Progenitor cell of endocrine pancreas (in vitro differentiated cells): ENCODE measurements at places on chromosomes 4 and X.

GRCh38 chrX:137574784-137575293 is 8.9 kb downstream of the ZIC3 start:
- H3K36me3 ChIP-seq = no peaks in the 10 kb centered on the region
- no peaks in the 10 kb centered on the region for H3K4me1 ChIP-seq
- no peak overlapping the region for H3K27ac ChIP-seq

- peaks cover 4% of the 10 kb centered on the region for H3K4me1 ChIP-seq
- no peaks in the 10 kb centered on the region for H3K36me3 ChIP-seq
- no peak for DNase-seq
- no peak overlapping the region for H3K27ac ChIP-seq
Measured at GRCh38 chrX:124211312-124211942, 121.0 kb upstream of the TEX13D start.

GRCh38 chrX:124098089-124098488 is 136.6 kb downstream of the STAG2 start:
- H3K4me3 ChIP-seq = no peak overlapping the region
- H3K36me3 ChIP-seq = peaks cover 13% of the 10 kb centered on the region
- DNase-seq = no peak
- H3K4me1 ChIP-seq = peaks cover 2% of the 10 kb centered on the region
- H3K27me3 ChIP-seq = no peaks in the 10 kb centered on the region
- no peak overlapping the region for H3K27ac ChIP-seq

- H3K36me3 ChIP-seq = no peaks in the 10 kb centered on the region
- H3K27me3 ChIP-seq = peaks cover 39% of the 10 kb centered on the region
- H3K27ac ChIP-seq = no peak overlapping the region
- no peak overlapping the region for H3K4me3 ChIP-seq
- H3K4me1 ChIP-seq = no peaks in the 10 kb centered on the region
- DNase-seq = no peak
Measured at GRCh38 chr4:5982156-5982973, 35.9 kb downstream of the C4orf50 start.

- peak overlapping the region; percentile 41 for H3K27ac ChIP-seq
- H3K36me3 ChIP-seq = peaks cover 4% of the 10 kb centered on the region
- no peak overlapping the region for H3K4me3 ChIP-seq
Measured at GRCh38 chr4:172892300-172892699, 276.3 kb upstream of the GALNT7 start.

DNA sequence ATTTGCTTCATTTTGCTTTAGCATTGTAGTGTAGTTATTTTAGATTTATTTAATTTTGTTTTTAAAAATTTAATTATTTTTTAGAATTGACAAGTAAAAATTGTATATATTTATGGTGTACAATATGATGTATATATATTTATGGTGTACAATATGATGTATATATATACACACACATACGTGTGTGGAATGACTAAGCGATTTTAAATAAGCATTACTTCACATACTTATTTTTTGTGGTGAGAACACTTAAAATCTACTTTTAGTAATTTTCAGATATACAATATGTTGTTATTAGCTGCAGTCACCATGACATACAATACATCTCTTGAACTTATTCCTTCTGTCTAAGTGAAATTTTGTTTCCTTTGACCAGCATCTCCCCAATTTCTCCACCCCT is 172.9 kb downstream of the SPRY1 start:
- DNase-seq = no peak
- H3K36me3 ChIP-seq = peaks cover 2% of the 10 kb centered on the region
- peaks cover 4% of the 10 kb centered on the region for H3K4me1 ChIP-seq
- H3K4me3 ChIP-seq = no peak overlapping the region

GRCh38 chr4:6877067-6877466 is 32.6 kb upstream of the TBC1D14 start:
- H3K27me3 ChIP-seq = no peaks in the 10 kb centered on the region
- no peak overlapping the region for H3K4me3 ChIP-seq
- no peak for DNase-seq
- H3K4me1 ChIP-seq = no peaks in the 10 kb centered on the region

DNA sequence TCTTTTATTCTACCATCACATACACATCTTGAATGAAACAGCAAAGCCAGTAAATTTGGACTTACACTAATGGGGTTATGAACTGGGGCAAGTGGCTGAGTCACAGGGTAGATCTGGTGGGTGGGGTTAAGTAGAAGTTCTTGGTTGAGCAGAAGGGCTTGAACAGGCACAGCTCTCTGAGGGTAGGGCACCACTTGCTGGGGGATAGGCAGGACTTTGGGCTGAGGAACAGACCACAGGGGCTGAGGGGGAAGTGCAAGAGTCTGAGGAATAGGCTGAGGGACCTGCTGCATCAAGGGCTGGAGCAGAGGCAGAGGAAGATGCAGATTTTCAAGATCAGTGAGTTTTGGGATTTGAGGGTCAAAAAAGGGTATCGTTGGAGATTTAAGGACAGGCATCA is 8.3 kb downstream of the CSN2 start:
- H3K4me1 ChIP-seq = no peaks in the 10 kb centered on the region
- no peaks in the 10 kb centered on the region for H3K36me3 ChIP-seq
- H3K4me3 ChIP-seq = no peak overlapping the region
- H3K27me3 ChIP-seq = no peaks in the 10 kb centered on the region

GRCh38 chr4:7467471-7467870 is 32.7 kb upstream of the PSAPL1 start:
- H3K4me3 ChIP-seq = no peak overlapping the region
- peaks cover 22% of the 10 kb centered on the region for H3K27me3 ChIP-seq
- no peaks in the 10 kb centered on the region for H3K36me3 ChIP-seq
- no peak overlapping the region for H3K27ac ChIP-seq

- no peaks in the 10 kb centered on the region for H3K36me3 ChIP-seq
- no peak overlapping the region for H3K4me3 ChIP-seq
- peaks cover 8% of the 10 kb centered on the region for H3K4me1 ChIP-seq
- DNase-seq = no peak
- H3K27me3 ChIP-seq = peaks cover 3% of the 10 kb centered on the region
- no peak overlapping the region for H3K27ac ChIP-seq
Measured at GRCh38 chr4:111018216-111018615, 395.3 kb upstream of the PITX2 start.

GRCh38 chrX:10564484-10564883 is 55.9 kb downstream of the MID1 start:
- no peak for DNase-seq
- no peak overlapping the region for H3K27ac ChIP-seq
- peaks cover 15% of the 10 kb centered on the region for H3K36me3 ChIP-seq
- no peaks in the 10 kb centered on the region for H3K27me3 ChIP-seq
- H3K4me3 ChIP-seq = no peak overlapping the region

- no peak overlapping the region for H3K4me3 ChIP-seq
- no peak for DNase-seq
- no peak overlapping the region for H3K27ac ChIP-seq
- no peaks in the 10 kb centered on the region for H3K36me3 ChIP-seq
Measured at GRCh38 chr4:165738571-165738970, 134.5 kb upstream of the TLL1 start.

GRCh38 chrX:25544641-25545040 is 528.9 kb upstream of the ARX start:
- H3K27me3 ChIP-seq = no peaks in the 10 kb centered on the region
- no peak overlapping the region for H3K4me3 ChIP-seq
- H3K4me1 ChIP-seq = no peaks in the 10 kb centered on the region
- DNase-seq = no peak

DNA sequence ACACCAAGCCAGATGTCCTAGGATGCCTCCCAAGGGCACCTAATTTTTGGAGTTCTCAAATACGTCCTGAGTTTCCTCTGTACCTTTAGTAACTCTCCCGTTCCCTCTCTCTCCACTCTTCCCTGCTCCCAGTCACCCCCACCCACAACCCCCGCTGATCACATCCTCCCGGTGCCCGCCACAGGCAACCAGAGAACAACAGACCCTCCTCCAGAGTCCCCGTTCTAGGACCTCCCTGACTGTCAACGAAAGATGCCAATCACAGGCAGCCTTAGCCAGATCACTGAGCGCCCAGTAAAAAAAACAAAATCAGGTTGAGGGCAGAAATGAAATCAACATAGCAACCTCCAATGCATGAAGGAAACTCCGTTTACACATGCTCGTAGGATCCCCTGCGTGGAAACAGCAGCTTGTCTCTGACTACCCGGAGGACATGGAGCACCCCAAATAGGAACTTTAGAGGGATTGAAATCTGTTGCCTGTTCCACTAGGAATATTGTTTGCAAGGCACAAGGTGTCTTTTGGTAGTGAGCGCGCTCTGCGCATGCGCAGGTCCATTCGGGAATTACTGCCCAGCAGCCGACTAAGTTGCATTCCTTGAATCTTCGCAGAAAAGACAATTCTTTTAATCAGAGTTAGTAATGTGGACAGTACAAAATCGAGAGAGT is at the start of gene GABRB1:
GABRB1 (plus strand) TSS at position 557 of the 668 bp plus-strand sequence.
- H3K27me3 ChIP-seq = peaks cover 35% of the 10 kb centered on the region
- peak; percentile 37 for DNase-seq
- H3K4me3 ChIP-seq = peak within 1 kb of the TSS; percentile 73
- peaks cover 11% of the 10 kb centered on the region for H3K4me1 ChIP-seq
- no peaks in the 10 kb centered on the region for H3K36me3 ChIP-seq

GRCh38 chr4:54315561-54316538 is 86.8 kb downstream of the PDGFRA start:
- no peak for DNase-seq
- no peaks in the 10 kb centered on the region for H3K27me3 ChIP-seq
- H3K27ac ChIP-seq = no peak overlapping the region
- no peaks in the 10 kb centered on the region for H3K36me3 ChIP-seq
